ENCODE measurements at places on chromosomes 1 and 21.

DNA sequence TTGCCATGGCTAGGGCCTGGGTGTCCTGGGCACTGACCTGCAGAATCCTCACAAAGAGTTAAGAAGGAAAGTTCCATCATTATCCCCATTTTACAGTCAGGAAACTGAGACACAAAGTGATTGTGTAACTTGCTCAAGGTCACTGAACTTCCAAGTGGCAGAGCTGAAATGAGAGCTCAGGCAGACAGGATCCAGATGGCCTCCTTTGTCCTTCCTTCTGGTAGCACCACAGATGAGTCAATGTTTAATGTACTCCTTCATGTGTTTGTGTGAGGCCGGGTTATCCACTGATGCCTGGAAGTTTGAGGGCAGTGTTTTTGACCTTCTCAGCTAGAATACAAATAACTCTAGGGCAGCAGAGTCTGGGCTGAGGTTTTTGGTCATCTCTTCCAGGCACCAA, 207.0 kb downstream of the TNR start:
- no peak for DNase-seq

- DNase-seq = no peak
Observed at GRCh38 chr1:87642581-87643221, 314.0 kb downstream of the LMO4 start.

DNA sequence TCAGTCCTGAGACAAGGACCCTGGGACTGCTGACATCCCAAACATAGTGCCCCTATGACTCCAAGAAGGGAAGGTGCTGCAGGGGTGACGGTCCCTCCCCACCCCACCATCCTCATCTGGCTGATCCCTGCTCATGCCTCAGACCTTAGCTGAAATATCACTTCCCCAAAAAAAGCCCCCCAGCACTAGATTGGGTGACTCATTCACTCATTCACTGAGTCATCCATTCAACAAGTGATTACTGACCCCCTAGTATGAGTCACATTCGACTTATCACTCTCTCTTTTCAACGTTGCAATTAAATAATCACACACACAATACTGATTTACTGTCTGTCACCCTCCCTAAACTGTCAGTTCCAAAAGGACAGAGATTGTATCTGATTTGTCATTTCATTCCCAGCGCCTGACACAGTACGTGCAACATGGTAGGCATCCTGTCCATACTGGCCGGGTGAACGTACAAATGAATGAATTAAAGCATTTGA, 48.6 kb downstream of the HIVEP3 start:
- DNase-seq = peak; percentile 37

DNA sequence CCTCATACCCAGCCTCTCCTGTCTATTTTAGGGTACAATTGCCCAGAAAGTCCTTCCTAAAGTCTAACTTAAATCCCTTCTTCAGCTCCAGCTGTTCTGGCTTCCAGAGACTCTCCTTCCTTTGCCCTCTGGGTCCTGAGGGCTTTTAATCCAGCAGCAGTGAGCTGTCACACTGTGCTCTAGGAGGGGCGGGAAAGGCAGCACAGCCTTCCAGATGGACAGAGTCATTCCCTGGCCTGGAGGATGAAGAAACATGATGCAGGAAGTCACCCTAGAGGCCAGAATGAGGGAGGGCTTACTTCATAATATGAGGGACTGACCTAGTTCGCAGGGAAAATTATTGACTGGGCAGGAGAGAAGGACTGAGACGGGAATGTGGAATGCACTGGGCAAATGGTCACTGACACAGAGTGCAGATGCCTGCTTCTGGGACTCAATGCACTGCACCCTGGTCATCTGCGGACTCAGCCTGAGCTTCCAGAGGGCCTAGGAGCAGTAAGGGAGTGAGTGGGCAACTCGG, 1.3 kb downstream of the SH2D2A start:
- peak; percentile 91 for DNase-seq

DNA sequence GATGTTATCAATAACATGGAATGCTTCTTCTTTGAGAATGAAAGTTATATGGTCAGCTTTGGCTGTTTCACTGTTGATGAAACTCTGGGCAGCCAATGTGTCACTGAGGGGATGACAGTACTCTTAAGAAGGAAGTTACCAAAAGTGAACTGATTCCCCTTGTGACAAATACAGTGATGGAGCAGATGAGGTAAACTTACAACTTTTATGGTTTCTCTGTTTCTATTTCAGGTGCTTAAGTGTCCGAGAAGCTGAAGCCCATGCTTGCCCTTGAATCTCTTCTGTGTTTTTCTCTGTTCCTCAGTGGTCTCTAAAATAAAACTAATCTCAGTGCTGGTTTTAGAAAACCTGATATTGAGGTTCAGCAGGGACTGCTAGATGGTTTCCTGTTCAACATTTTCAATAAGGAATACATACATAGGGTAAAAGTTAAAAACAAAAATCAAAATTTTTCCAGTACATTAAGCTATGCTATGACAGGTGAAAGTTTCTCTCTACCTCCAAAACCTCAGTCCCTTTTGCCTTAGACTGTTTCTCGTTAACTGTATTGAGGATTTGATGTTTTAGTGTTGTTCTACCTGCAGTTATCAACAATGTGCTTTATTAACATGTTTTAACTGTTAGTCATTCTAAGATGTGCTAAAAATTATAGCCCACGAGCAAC, 454.4 kb upstream of the ADGRL4 start:
- no peak for DNase-seq

DNA sequence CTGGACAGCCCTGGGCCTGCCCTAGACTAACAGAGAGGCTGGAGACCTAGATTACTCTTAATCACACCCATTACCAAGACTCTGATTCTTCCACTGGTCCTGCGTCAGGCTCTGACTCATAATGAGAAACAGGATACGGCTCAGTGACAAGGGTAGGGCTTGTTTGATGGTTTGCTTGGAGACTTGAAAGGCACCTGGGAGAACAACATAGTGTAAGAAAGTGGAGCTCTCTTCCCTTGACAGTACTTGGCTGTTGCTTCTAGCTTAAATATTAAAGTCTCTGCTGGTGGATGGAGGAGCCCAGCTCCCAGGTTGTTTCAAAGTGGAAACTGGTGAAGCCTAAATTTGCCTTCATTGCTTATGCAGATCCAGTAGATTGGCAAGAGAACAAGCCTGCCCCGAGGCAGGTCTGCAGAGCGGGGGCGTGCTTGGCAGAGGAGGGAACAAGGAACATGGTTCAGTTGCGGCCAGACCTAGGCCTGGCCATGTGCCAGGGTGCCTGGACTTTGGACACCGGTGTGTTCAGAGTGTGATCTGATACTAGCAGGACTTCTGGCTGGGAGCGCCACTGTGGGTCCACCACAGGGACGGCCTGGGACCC, 480.6 kb downstream of the CAMTA1 start:
- peak; percentile 51 for DNase-seq

DNA sequence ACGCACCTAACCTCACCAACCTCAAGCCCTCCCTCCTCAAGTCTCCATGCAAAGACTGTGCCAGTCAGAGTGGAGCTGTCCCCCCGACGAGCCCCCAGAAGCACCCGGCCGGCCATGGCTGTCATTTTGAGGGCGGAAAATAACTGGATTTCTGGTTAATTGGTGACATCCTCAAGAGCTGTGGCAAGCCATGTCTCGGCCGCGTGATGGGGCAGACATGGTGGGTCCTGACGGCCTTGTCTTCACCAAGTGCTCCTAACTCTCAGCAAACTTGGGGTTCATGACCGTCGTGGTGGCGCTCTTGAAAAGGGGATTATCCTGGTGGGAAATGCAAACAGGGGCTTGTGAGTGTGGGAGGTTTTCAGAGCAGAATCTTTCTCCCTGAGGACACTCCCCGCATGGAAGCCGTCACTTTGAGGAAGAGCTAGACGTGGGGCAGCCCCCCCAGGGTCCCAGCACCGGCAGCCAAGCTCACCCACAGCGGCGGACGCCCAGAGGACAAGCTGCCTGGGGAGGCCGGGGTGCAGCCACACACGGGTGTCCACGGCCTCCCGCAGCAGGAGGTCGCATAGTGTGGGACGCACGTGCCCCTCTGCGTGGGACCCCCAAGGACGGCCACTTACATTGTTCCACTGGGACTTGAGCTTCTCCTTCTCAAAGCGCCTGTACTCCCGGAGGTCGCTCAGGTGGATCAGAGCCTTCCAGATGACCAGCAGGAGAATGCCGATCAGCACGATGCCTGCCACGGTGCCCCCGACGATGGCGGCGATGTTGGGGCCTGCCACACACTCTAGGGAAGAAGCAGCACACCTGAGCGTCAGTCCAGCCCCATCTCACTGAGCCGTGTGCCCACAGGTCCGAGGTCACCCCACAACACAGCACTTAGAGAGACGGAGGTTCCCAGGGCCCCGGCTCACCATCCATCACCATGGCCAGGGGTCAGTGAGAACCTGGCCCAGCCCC, 12.9 kb upstream of the PTTG1IP start:
- DNase-seq = no peak

GRCh38 chr1:204263254-204263910, 49.6 kb upstream of the GOLT1A start:
- no peak for DNase-seq
